Vagina (tissue), 2 donors: ENCODE measurements at places on chromosomes 6 and 20.

- H3K27ac ChIP-seq, result no peak overlapping the region
- H3K4me3 ChIP-seq, result no peak overlapping the region
- H3K4me1 ChIP-seq, result peaks cover 30% of the 10 kb centered on the region
- DNase-seq, result peak; percentile 72
- H3K27me3 ChIP-seq, result no peaks in the 10 kb centered on the region
These were observed 33.6 kb downstream of the GFOD1 start for GRCh38 chr6:13453771-13454251.

GRCh38 chr20:50744143-50744792 lies 12.9 kb downstream of the PARD6B start:
- H3K36me3 ChIP-seq, result no peaks in the 10 kb centered on the region
- H3K4me3 ChIP-seq, result no peak overlapping the region
- peaks cover 23% of the 10 kb centered on the region for H3K4me1 ChIP-seq
- H3K27ac ChIP-seq, result peak overlapping the region; percentile 65
- DNase-seq, result no peak
- H3K27me3 ChIP-seq, result no peaks in the 10 kb centered on the region

DNA sequence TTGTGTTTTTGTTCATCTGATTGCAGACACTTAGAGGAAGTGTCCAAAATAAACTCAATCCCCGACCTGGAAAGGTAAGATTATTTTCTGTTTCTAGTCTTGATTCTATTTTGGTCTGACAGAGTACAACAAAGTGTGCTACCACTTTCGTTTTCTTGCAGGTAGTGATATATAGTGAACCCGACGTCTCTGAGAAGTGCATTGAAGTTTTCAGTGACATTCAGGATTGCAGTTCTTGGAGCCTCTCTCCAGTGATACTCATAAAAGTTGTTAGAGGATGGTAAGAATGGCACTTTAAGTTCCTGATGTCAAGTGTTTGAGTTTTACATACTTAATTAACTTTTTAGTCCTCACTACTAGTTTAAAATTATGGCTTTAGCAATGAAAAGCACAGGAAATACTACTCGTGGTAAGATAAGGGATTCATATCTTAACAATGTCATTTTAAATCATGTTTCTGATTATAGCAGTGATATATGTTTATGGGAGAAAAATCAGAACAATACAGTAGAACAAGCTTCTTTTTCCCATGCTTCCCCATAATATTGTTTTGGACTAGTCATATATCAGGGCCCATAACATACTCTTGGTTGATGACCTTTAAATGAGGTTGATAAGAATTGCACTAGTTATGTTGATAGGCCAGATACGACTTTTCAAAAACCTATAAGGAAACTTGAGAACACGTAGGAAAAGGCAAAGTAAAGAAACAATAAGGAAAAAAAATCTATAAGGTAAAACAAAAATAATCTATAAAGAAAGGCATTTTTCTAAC lies 104.0 kb downstream of the RTN4IP1 start:
- H3K27me3 ChIP-seq, result no peaks in the 10 kb centered on the region
- H3K27ac ChIP-seq, result peak overlapping the region; percentile 21
- peak overlapping the region; percentile 28 for H3K4me3 ChIP-seq
- peaks cover 27% of the 10 kb centered on the region for H3K4me1 ChIP-seq

GRCh38 chr6:89853068-89853467 lies 23.4 kb downstream of the CASP8AP2 start:
- DNase-seq, result no peak
- peaks cover 37% of the 10 kb centered on the region for H3K36me3 ChIP-seq
- H3K27me3 ChIP-seq, result no peaks in the 10 kb centered on the region
- no peak overlapping the region for H3K27ac ChIP-seq
